ENCODE measurements at places on chromosomes 2 and 18. TPM values are rescaled to one million over a fixed set of nuclear protein-coding genes. Genes with fewer than 3 reads are reported as not detected.

- no peak overlapping the region for H3K27ac ChIP-seq
- H3K4me3 ChIP-seq: no peak overlapping the region
- H3K27me3 ChIP-seq: peaks cover 23% of the 10 kb centered on the region
- no peaks in the 10 kb centered on the region for H3K36me3 ChIP-seq
- DNase-seq: no peak
- H3K4me1 ChIP-seq: peaks cover 5% of the 10 kb centered on the region
Measured at GRCh38 chr2:236161531-236161930, 6.7 kb downstream of the GBX2 start.

The ATL2 gene
- total RNA-seq: 48.3 TPM

DNA sequence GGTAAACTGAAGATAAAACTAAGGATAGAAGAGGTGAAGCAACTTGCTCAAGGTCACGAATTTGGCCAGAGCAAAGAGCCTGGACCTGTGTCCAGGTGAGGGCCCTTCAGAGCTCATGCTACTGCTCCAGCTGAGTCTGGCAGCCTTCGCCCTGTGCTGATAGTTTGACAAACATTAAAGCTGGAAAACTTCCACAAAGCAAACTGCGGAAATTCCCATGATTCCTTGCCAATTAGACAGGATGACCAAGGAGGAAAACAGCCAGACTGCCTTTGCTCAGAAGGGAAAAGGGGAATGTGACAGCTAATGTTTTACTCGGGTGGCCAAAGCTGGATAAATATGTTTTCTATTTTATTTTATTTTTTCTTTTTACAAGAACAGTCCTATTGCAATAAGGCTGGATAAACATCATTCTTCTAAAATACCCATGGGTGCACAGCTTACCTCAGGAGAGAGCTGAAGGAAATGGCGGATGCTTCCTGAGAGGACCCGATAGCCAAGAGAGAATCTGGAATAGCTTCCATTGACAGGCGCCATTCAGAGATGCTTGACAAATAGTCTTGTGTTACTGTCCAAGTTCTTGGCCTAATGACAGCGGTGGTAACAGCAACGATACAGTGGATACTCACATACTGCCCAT, 5.3 kb upstream of the CTAGE1 start:
- H3K4me1 ChIP-seq: no peaks in the 10 kb centered on the region
- H3K36me3 ChIP-seq: no peaks in the 10 kb centered on the region
- no peaks in the 10 kb centered on the region for H3K27me3 ChIP-seq
- DNase-seq: no peak
- no peak overlapping the region for H3K27ac ChIP-seq
- no peak overlapping the region for H3K4me3 ChIP-seq

DNA sequence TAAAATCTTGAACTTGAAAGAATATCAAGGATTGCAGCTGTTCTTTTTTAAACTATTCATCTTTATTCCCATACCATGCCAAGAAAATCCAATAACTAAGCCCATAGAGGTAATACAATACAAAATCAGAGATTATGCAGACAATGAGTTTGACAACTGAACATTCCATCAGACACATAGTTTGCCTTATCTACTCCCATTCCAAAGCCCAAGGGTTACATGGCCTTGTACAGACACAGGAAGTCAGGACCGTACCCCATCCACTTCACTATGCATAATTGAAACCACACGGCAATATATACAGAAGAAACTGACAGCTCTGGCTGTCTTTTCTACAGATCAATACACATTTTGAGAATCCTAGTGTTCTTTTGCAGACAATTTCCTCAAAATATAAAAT, 181.3 kb downstream of the TMX3 start:
- no peak for DNase-seq
- no peak overlapping the region for H3K4me3 ChIP-seq
- no peaks in the 10 kb centered on the region for H3K27me3 ChIP-seq
- no peaks in the 10 kb centered on the region for H3K4me1 ChIP-seq
- no peak overlapping the region for H3K27ac ChIP-seq

DNA sequence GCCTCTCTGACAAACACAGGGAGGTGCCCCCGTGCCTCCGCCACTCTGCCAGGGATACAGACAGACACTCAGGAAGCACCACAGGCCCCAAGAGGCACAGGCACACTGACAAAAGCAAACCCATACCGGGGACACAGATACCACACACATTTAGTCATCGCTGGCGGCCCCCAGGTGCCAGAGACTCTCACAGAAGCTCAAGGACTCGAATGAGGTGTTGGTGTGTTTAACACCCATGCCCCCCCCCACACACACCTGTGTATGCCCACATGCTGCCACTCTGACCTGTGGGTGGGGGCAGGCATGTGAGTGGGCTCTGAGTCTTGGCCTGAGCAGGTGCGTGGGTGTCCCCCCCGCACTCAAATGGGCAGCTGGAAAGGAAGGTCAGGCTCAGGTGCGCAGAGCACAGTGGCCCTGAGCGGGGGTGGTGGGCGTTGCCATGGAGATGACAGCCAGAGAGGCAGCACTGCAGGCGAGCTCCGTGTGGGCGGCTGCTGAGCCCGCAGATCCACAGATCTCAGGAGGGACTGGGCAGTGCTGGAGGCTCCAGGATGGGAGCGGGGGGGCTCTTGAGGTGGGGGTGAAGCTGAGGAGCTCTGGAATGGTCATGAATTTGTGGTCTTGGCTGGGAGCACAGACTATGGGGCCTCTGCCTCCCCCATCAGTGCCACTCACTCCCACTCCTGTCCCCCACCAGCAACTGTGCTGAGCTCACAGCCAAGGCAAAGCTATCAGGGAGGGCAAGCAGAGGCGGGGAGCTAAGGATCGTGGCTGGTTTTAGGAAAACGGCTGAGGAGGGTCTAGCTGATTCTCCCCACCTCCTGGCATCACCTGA, 73.9 kb upstream of the TAF1B start:
- H3K4me1 ChIP-seq: peaks cover 15% of the 10 kb centered on the region
- H3K27ac ChIP-seq: no peak overlapping the region
- no peaks in the 10 kb centered on the region for H3K27me3 ChIP-seq
- H3K36me3 ChIP-seq: no peaks in the 10 kb centered on the region

DNA sequence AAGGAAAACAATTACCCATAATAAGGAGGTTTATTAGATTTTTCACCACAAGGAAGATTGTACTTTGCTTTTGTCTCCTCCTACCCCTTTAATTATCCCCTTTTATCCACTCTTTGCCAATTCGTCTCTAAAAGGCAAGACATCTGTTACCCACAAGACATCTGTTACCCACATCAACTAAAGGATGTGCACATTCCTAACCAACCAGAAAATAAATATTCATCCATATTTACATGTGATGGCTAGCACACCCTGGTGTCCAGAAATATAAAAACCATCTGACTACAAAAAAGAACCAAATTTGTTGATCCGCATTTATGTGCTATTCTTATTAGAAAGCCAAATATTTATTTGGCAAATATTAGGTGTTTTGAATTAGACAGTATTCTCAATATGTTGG, 35.7 kb downstream of the ACVR1C start:
- DNase-seq: no peak
- no peak overlapping the region for H3K4me3 ChIP-seq
- peaks cover 5% of the 10 kb centered on the region for H3K4me1 ChIP-seq

Data from natural killer cell (primary cell).